ENCODE measurements at places on chromosomes 4 and X. TPM values are rescaled to one million over a fixed set of nuclear protein-coding genes. Genes with fewer than 3 reads are reported as not detected.

The CENPC gene
- 11.7 TPM for polyA plus RNA-seq

The ASMT gene
- polyA plus RNA-seq, result 1.2 TPM

The UGT2B28 gene
- not detected for polyA plus RNA-seq

The RIPPLY1 gene
- polyA plus RNA-seq, result not detected

The ZIC3 gene
- polyA plus RNA-seq, result not detected

The LAMTOR3 gene
- 8.0 TPM for polyA plus RNA-seq

The SLC16A2 gene
- polyA plus RNA-seq, result not detected

The ADAM29 gene
- not detected for polyA plus RNA-seq

The COX7B2 gene
- polyA plus RNA-seq, result not detected

The SHOX gene
- polyA plus RNA-seq, result not detected

DNA sequence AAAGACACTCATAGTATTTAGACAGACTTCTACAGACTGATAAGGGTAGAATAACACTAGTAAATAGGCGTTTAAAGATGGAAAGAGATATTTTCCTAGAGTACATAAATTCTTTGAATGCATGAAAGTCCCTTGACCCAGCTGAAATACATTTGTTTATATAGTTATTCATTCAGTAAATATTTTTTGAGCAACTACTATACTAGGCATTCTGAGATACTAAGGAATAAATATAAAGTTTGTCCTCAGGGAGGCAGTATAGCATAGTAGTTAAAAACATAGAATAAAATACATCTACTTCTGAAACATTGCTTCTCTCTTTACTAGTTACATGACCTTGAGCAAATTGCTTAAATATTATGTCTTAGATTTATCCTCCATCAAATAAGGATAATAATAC, 27.4 kb downstream of the HMGN5 start:
- DNase-seq, result peak; percentile 34
- H3K27me3 ChIP-seq, result no peaks in the 10 kb centered on the region
- no peak overlapping the region for H3K4me3 ChIP-seq
- no peaks in the 10 kb centered on the region for H3K36me3 ChIP-seq
- H3K4me1 ChIP-seq, result no peaks in the 10 kb centered on the region

- peaks cover 6% of the 10 kb centered on the region for H3K36me3 ChIP-seq
- no peak overlapping the region for H3K4me3 ChIP-seq
- DNase-seq, result no peak
- no peaks in the 10 kb centered on the region for H3K27me3 ChIP-seq
- H3K4me1 ChIP-seq, result no peaks in the 10 kb centered on the region
Observed at GRCh38 chr4:184689681-184690080, 40.1 kb downstream of the PRIMPOL start.

DNA sequence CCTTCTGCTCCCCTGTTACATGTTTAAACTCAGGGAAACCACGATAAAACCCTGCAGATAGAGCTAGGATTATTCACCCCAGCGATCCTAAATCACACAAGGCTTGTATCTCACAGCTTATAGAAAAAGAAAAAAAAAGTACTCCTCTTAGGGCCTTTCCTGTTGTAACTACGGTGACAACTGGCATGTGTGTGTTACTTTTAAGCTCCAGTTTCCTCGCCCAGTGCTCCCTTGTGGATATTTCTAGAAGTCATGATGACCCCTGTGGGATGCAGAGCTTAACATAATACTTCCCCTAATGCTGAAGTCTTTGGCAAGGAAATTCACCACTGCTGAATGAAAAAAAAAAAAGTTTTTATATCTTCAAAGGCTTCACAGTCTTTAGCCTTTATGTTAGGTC, 114.7 kb downstream of the NWD2 start:
- H3K4me1 ChIP-seq, result no peaks in the 10 kb centered on the region
- no peaks in the 10 kb centered on the region for H3K27me3 ChIP-seq
- no peaks in the 10 kb centered on the region for H3K36me3 ChIP-seq
- no peak overlapping the region for H3K27ac ChIP-seq
- H3K4me3 ChIP-seq, result no peak overlapping the region

DNA sequence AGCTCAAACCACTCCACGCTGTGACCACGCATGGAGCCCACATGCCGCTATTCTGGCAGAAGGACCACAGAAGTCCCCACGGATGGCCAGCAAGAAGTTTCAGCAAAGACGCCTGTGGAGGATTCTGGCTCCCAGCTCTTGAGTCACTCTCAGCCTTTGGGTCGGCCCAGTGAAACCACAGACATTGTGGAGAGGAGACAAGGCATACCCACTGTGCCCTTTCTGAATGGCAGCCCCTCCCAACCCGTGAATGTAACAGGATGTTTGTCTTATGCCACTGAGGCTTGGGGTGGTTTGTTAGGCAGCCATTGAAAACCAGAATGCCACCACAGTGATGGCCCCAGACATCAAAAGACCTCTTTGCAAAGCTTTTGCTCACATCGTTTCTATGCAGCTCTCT, 42.7 kb downstream of the ABLIM2 start:
- no peaks in the 10 kb centered on the region for H3K4me1 ChIP-seq
- no peak for DNase-seq
- H3K27ac ChIP-seq, result no peak overlapping the region
- no peaks in the 10 kb centered on the region for H3K27me3 ChIP-seq
- H3K36me3 ChIP-seq, result no peaks in the 10 kb centered on the region

- no peaks in the 10 kb centered on the region for H3K4me1 ChIP-seq
- H3K36me3 ChIP-seq, result no peaks in the 10 kb centered on the region
- no peak for DNase-seq
- H3K27me3 ChIP-seq, result no peaks in the 10 kb centered on the region
- H3K27ac ChIP-seq, result no peak overlapping the region
Observed at GRCh38 chr4:148510211-148510610, 68.0 kb upstream of the NR3C2 start.

DNA sequence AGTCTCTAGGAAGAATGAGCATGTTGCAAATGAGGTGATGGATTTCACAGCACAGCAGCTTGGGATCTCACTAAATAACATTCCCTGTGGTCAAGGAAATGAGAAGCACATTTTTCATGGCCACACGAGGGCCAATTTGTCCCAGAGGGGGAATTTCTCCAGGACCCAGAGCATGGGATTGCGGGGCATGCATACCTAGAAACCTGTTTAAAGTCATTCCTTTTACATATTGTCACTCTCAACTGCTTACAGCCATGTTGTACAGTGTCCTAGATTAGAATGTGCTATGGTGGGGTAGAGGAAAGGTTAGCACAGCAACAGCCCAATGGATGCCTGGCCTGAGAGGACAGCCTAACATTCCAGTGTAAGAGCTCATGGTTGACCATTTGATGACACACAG, 37.4 kb upstream of the NLGN4X start:
- H3K27ac ChIP-seq, result no peak overlapping the region
- no peaks in the 10 kb centered on the region for H3K4me1 ChIP-seq
- H3K4me3 ChIP-seq, result no peak overlapping the region
- DNase-seq, result no peak

- no peaks in the 10 kb centered on the region for H3K4me1 ChIP-seq
- H3K27me3 ChIP-seq, result no peaks in the 10 kb centered on the region
- H3K4me3 ChIP-seq, result no peak overlapping the region
- DNase-seq, result no peak
- H3K27ac ChIP-seq, result no peak overlapping the region
Observed at GRCh38 chr4:8108991-8109390, 49.6 kb downstream of the ABLIM2 start.

GRCh38 chr4:166777760-166778159, 456.5 kb downstream of the SPOCK3 start:
- H3K36me3 ChIP-seq, result no peaks in the 10 kb centered on the region
- no peak overlapping the region for H3K27ac ChIP-seq
- no peaks in the 10 kb centered on the region for H3K27me3 ChIP-seq
- H3K4me3 ChIP-seq, result no peak overlapping the region
- H3K4me1 ChIP-seq, result no peaks in the 10 kb centered on the region

DNA sequence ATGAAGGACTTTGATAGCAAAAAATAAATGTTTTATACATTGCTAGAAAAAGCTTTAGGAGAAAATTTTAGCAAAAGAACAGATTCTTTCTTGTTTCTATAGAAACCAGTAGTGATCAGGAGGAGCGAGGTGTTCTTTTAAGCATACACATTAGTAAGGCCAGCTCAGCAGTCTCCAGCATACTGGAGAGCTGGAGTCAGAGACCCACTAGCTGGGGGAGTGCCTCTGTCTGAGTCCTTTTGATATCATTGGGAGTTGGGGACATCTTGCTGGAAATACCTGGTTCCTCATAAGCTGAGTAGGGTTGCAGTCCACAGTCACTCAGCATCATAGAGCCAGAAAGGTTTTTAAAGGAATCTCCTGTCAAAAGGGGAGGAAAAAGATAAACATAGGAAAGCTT, 67.4 kb downstream of the AFF2 start:
- H3K27ac ChIP-seq, result no peak overlapping the region
- H3K27me3 ChIP-seq, result no peaks in the 10 kb centered on the region
- no peaks in the 10 kb centered on the region for H3K36me3 ChIP-seq
- H3K4me1 ChIP-seq, result peaks cover 5% of the 10 kb centered on the region
- no peak overlapping the region for H3K4me3 ChIP-seq

DNA sequence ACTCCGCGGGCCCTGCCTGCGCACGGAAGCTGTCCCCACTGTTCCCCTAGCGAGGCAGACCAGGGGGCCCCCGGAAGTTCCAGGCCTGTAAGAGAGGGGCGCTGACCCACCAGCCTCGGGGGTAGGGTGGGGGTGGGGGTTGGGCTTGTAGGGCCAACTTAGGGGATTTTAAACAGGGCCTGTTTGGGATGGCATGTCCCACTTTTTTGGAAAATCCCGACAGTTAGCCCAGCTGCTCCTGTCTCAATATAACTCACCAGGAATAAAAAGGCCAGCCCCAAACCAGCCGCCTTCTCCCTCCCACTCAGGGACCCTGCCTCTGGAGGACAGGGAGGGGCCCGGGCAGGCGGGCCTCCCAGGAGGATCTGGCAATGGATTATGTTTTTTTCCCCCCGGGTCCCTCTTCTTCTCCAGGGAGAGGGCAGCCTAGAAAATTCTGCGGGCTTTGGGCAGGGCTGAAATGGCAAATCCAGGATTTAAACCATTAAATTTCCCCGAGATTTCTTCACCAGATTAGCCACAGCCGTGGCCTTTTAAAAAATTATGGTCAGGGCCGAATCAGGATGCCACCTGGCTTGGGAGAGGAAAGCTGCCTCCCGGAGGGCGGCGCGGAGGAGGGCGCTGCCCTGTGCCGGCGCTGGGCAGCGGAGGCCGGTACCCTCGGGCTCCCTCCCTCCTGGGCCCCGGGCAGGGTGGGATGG, 957 bp downstream of the PPP2R2C start:
- no peak overlapping the region for H3K27ac ChIP-seq
- H3K27me3 ChIP-seq, result peaks cover 2% of the 10 kb centered on the region
- no peaks in the 10 kb centered on the region for H3K36me3 ChIP-seq

- no peaks in the 10 kb centered on the region for H3K27me3 ChIP-seq
- no peak overlapping the region for H3K4me3 ChIP-seq
- H3K36me3 ChIP-seq, result no peaks in the 10 kb centered on the region
- no peak overlapping the region for H3K27ac ChIP-seq
- no peak for DNase-seq
Observed at GRCh38 chrX:112816908-112817307, 23.7 kb downstream of the AMOT start.

DNA sequence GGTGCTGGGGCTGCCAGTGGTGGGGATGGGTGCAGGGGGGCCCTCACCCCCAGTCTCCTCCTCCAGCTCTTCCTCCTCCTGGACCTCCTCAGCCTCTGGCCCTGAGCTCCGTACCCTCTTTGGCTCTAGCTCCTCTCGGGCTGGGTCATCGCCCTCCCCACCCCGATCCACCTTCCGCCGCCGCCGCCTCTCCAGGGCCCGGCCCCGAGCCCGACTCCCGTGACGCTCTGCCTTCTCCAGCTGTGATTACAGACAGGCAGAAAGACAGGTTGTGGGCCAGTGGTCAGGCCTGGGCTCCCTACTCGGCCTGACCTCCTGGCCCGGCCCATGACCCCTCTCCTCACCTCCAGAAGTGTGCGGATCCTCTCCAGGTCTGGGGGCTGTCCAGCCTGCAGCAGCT, 31.9 kb downstream of the KDM5C start:
- no peak overlapping the region for H3K27ac ChIP-seq
- no peaks in the 10 kb centered on the region for H3K27me3 ChIP-seq
- DNase-seq, result no peak
- no peak overlapping the region for H3K4me3 ChIP-seq
- peaks cover 45% of the 10 kb centered on the region for H3K36me3 ChIP-seq
- no peaks in the 10 kb centered on the region for H3K4me1 ChIP-seq

GRCh38 chr4:20678400-20678799, 21.9 kb upstream of the PACRGL start:
- no peaks in the 10 kb centered on the region for H3K36me3 ChIP-seq
- H3K27me3 ChIP-seq, result no peaks in the 10 kb centered on the region
- DNase-seq, result no peak
- no peak overlapping the region for H3K27ac ChIP-seq
- no peaks in the 10 kb centered on the region for H3K4me1 ChIP-seq

GRCh38 chr4:133145758-133146573, 3.1 kb upstream of the PCDH10 start:
- no peak for DNase-seq
- H3K36me3 ChIP-seq, result no peaks in the 10 kb centered on the region
- no peak overlapping the region for H3K27ac ChIP-seq
- peaks cover 52% of the 10 kb centered on the region for H3K27me3 ChIP-seq
- peaks cover 8% of the 10 kb centered on the region for H3K4me1 ChIP-seq
